ENCODE measurements at places on chromosomes 4 and X.

DNA sequence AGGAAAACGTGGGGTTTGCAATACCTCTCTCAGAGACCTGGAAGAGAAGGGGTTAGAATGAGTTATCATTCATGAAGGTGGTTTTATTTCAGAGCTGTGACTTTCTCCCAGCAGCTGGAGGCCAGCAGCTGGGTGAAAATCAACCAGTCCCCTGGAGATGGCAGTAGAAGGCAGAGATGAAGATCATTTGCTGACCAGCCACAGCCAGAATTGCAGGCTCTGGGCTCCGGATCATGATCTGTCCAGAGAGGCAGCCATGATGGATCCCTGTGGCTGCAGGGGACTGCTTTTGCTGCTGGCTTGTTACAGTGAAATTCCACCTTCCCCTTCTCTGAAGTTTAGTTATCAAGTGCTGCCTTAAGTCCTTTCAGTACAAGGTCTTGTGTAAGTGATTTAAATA, 46.9 kb upstream of the TAB3 start:
- no peak for DNase-seq

DNA sequence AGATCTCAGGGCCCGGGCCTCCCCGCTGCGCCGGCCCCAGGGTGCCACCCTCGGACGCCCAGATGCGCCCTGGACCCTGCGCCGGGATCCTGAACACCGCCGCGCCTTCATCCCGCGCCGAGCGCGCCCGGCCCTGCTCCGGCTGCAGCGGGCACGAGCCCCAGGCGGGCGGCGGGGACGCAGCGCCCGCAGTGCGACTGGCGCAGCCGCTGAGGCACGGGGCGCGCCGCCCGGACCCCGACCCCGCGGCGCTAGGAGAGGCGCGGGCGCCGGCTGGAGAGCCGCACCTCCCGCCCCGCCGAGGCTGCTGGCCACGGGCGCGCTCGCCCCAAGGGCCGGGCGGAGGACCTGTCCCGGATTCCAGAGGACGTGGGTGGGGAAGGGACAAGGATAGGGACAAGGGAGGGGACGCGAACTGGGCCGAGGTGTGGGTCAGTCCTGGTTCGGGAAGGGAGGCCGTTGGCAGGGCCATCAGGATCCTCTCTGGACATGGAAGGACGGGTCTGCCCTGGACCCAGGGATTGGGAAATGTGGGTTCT, 1.1 kb downstream of the ZFYVE28 start:
- DNase-seq: no peak

DNA sequence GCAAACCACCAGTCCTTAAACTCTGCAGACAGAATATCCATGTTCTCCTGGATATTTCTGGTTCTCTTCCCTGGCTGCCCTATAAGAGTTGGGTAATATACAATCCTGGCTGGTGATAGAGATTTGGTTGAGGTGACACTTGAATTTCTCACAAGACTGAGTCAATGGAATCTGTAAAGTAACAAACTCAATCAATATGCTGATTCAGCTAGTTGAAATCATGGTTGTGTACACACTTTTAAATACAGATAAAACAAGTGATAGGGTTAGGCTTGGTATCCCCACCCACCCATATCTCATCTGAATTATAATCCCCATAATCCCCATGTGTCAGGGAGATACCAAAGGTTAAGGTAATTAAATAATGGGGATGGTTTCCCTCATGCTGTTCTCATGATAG, 349.2 kb upstream of the MAD2L1 start:
- DNase-seq: no peak

- no peak for DNase-seq
These were observed 29.3 kb downstream of the FAM199X start for GRCh38 chrX:104195489-104196084.

DNA sequence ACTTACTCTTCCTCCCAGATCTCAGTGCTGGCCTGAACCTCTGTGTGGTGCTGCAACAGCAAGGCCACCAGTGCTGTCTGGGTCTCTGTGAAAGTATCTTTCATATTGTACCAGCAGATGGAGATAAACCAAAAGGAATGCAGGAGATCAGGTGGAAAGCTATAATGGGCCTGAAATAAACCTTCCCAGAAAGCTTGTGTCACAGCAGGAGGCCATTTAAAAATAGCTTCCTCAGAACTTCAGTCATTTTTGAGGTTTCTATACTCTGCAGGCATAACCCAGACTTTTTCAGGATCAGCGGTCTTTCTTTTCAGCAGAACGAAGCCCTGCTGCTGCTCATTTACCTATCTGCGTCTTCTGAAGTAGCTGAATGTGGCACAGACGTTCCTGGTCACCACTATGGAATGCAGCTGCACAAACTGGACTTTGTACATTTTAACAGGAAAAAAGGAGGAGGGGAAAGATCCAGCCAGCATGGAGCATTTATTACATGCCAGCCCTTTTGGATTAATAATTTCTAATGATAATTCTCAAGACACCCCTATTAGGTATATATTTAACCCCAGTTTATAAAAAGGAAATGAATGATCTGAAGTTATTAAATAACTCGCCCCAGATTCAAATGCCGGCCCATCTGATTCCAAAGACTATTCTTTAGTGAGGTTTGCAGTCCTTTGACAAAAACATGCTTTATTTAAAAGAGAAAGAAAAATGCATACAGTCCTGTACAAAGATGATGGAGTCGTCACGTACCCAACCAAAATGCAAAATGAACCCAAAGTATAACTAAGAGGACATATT, 119.7 kb downstream of the NFKB1 start:
- DNase-seq: no peak

DNA sequence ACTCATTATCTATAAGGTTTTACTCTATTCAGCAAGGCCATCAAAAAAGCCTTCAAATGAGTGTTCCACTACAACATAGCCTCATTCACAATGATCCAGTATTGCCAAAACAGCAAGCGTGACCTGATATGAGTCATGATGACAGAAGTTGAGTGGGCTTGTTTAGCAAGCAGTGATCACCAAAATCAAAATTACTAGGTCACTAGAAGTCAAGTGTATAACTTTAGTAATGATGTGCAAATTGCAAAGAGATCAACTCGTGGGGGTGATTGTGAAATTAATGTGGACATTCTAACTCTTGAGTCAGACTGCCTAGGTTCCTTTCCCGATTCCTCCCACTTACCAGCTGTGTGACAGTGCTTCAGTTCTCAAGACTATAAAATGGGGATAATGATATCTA, 124.5 kb downstream of the CHM start:
- no peak for DNase-seq
